ENCODE measurements at places on chromosomes 7 and 10.

- DNase-seq = no peak
Observed at GRCh38 chr7:101197991-101198390, 2.8 kb downstream of the MOGAT3 start.

DNA sequence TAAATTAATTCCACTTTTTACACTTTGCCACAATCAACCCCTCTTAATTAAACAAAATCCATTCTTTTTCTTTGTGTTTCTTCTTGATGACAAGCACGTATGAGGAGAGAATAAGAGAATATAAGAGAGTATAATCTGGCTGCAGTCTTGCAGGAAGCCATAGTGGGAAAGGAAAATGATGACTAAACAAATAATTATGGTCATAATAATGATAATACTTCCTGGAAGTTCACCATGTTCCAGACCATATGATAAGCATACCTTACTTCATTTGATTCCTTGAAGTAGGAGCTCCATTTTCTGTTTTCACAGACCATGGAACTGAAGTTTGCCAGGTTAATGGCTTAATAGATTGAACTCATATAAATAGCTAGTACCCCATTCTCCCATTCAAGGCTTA is 237.8 kb downstream of the SEMA3D start:
- DNase-seq = no peak

GRCh38 chr7:150962553-150963399 is 15.3 kb downstream of the KCNH2 start:
- peak; percentile 62 for DNase-seq

- peak; percentile 29 for DNase-seq
Observed at GRCh38 chr10:22700489-22700888, 13.9 kb downstream of the PIP4K2A start.

GRCh38 chr7:21943436-21943835 is 2.3 kb downstream of the CDCA7L start:
- no peak for DNase-seq

DNA sequence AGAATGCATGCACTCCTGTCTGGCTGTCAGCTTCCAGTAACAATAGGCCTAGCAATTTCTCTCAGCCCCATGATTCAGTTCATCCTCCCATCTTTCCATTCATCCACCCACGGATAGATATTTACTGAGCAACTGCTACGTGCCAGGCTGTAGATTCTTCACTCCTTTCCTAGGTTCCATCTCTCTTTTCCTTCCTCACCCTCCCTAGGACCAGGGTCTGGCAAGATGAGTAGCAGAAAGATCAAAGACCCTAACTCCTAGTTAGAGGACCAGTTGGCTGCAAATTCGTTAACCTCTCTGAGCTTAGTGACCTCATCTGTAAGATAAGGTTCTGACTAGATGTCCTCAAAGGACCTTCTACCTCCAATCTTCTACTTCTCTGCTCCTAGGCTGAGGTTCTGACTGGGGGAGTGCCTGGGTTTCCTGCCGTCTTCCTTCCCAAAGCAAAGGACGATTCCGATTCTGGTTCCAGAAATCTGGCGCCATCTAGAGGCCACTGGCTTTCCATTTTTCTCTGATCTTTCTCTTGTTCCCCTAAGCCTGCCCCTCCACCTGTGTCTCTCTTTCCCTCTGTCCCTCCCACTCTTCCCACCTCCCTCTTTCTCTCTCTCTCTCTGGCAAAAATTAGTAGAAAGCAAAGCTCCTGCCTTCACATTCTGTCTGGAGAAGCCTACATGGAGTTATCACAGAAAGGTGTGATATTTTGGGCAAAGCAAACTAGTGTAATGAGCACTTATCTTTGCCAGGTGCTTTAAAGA is 26.2 kb downstream of the TBATA start:
- peak; percentile 51 for DNase-seq

DNA sequence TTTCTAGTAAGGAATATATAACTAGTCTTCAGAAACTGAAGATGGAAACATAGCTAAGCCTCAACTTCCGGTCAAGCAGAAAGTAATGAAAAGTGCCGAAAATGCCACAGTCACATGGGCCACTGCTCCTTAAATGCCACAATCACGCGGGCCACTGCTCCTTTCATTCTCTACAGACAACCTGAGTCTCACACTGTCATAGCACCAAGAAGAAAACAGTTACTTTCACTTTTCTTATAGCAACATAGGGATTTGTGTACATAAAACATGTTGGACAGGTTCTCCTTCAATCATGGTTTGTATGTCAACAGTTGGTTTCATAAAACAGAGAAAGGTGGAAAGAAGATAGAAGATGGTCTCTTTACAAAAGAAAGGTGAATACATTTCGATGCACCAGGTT is 48.6 kb upstream of the NOBOX start:
- no peak for DNase-seq

DNA sequence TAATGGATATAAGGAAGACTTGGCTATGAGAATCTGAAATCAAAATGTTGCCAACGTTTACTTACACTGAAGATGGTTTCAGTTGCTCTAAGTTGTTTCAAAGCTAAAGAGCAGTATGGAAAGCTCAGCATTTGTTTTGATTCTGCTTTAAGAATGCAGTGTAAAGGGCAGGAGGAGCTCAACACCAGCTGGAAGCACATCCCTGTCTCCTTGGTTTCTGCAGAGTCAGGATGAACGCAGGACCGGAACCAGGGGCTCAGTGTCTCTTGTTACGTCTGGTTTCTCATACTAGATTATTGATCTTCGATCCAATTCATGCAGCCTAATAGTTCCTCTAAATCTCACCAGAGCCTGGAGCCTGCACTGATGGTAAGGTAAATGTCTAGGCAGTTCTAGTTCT is 24.1 kb downstream of the ZRANB1 start:
- no peak for DNase-seq

- no peak for DNase-seq
Observed at GRCh38 chr10:74078037-74078436, 72.6 kb downstream of the AP3M1 start.

- DNase-seq = peak; percentile 12
Observed at GRCh38 chr7:23357190-23358093, 58.3 kb downstream of the MALSU1 start.

DNA sequence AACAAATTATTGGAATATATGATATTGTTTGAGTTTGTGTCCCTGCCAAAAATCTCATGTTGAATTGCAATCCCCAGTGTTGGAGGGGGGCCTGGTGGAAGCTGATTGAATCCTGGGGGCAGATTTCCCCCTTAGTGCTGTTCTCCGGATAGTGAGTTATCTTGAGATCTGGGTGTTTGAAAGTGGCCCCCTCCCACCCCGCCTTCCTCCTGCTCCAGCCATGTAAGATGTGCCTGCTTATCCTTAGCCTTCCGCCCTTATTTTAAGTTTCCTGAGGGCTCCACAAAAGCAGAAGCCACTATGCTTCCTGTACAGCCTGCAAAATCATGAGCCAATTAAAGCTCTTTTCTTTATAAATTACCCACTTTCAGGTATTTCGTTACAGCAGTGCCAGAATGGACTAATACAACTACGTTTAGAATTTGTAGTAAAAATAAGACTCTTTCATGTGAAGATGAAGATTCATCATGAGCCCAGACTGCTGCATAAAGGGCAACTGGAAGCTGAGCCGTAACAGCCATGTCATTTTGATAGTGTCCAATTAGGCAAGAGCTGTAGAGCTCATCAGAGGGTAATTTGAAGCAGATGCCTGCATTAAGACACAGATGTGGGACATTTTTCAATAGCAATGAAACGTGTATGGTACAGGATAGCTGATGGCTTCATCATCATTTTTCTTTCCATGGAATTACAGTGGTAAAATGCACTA is 1007.2 kb downstream of the REEP3 start:
- no peak for DNase-seq

DNA sequence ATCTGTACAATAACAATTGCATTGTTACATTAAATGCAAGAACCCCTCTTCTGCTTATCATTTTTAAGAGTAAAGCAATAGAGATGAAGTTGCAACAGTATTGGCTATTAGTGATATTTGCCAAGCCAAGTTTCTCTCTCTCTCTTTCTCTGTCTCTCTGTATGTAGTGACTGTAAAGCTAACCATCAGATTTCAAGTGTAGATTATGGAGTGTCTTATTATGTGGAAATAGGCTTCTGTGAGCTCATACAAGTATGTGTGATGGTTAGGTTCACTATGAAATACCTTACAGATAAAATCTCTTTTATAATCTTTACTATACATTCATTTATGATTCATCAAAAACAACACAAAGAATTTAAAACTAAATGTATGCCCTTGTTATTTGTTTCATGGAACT is 28.6 kb upstream of the NRP1 start:
- DNase-seq = no peak

DNA sequence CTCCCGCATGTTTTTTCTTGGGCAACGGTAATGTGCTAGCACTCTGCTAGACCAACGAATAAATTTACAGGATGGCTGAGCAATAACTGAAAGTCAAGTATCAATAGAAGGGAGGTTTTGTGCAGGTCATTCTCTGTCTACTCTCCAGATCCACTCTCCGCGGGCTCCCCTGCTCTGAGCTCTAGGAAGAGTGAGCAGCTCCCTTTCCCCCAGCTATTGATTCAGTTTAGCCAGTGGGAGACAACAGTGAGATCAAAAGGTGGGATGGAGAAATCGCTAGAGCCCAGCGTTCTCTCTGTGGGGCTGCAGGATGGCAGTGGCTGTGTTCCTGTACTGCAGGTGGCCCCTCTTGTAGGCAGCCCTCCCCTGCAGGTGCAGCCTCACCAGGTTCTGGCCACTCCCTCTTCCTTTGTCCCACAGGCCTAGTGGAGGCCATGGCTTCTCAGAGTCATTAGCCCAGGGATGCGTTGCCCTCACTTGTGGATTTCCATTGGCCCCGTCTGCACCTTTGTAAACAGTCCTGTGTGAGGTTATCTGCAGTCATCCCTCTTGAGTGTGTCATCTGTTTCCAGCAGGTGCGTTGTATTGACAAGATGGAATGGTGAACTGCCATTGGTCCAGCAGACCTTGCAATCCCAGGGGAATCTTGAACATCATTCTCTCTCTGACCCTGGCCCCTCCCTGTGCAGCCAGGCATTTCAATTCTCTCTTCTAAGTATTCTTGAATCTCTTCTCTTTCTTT is 11.1 kb downstream of the MSRB2 start:
- no peak for DNase-seq

All from CD4-positive, alpha-beta memory T cell (primary cell).